ENCODE measurements at places on chromosomes 1 and 21.

DNA sequence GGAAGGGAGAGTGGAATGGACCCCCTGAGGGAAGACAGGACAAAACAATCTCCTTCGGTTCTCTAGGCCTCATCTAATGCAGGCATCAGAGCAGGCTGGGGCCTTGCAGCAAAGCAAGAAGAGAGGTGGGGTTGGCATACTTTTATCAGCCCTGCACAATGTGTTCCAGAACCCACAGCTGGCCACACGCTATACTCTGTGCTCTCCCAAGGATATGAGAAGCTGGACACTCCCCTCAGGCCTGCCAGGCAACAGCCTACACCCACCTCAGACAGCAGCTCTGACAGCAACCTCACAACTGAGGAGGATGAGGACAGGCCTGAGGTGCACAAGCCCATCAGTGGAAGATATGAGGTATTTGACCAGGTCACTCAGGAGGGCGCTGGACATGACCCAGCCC, 27.3 kb downstream of the LY9 start:
- no peak for DNase-seq

DNA sequence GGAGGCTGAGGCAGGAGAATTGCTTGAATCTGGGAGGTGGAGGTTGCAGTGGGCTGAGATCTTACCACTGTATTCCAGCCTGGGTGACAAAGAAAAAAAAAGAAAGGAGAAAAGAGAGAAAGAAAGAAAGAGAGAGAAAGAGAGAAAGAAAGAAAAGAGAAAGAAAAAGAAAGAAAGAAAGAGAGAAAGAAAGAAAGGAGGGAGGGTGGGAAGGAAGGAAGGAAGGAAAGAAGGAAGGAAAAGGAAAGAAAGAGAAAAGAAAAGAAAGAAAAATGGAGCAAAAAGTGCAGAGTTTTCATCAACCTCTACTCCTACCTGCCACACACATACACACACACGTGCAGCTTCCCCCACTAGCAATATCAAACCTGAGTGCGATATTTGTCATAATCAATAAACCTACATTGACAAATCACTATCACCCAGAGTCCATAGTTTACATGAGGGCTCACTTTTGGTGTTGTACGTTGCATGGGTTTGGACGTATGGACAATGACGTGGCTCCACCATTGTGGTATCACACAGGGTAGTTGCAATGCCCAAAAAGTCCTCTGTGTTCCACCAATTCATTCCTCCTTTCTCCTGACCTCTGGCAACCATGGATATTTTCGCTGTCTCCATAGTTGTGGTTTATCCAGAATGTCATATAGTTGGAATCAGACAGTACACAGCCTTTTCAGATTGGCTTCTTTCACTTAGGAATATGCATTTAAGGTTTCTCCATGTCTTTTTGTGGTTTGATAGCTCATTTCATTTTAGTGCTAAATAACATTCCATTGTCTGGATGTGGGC, 36.5 kb downstream of the EVA1C start:
- no peak for DNase-seq

- no peak for DNase-seq
Observed at GRCh38 chr1:171913385-171913784, 72.1 kb downstream of the DNM3 start.

GRCh38 chr1:91900562-91900961, 14.6 kb upstream of the TGFBR3 start:
- no peak for DNase-seq

GRCh38 chr1:232170909-232171308, 459.0 kb downstream of the SIPA1L2 start:
- no peak for DNase-seq

GRCh38 chr1:71587961-71588360, 507.1 kb upstream of the ZRANB2 start:
- no peak for DNase-seq

DNA sequence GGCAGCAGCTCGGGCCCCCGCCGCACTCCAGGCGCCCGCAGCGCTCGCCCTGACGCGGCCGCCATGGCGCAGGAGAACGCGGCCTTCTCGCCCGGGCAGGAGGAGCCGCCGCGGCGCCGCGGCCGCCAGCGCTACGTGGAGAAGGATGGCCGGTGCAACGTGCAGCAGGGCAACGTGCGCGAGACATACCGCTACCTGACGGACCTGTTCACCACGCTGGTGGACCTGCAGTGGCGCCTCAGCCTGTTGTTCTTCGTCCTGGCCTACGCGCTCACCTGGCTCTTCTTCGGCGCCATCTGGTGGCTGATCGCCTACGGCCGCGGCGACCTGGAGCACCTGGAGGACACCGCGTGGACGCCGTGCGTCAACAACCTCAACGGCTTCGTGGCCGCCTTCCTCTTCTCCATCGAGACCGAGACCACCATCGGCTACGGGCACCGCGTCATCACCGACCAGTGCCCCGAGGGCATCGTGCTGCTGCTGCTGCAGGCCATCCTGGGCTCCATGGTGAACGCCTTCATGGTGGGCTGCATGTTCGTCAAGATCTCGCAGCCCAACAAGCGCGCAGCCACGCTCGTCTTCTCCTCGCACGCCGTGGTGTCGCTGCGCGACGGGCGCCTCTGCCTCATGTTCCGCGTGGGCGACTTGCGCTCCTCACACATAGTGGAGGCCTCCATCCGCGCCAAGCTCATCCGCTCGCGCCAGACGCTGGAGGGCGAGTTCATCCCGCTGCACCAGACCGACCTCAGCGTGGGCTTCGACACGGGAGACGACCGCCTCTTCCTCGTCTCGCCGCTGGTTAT, 2.8 kb downstream of the KCNJ9 start:
- peak; percentile 82 for DNase-seq

- no peak for DNase-seq
Observed at GRCh38 chr1:32052887-32053286, 19.9 kb upstream of the TMEM39B start.

DNA sequence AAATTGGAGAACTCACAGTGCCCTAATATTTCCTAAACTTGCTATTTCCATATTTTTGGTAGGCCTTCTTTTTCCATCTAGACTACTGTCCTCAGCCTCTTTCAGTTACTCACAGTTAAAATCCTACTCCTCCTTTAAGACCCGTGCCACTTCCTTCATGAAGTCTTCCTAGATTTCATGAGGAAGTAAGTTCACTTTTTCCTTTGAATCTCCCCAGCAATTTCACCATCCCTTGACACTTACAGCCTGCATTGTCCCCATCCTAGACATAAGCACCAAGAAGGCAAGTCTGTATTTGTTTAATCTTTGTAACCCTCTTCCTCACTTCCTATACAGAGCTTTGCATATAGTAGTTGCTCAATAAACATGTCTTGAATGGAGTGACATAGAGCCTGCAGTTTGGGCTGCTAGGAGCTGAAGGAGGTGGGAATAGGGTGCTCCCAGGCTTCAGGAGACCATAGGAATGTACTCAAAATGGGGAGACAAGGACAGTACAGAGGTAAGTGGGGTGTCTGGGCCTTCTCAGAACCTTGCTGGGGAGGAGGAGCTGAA, 5.3 kb upstream of the GPR61 start:
- no peak for DNase-seq

GRCh38 chr1:41241354-41241748, 755 bp downstream of the SCMH1 start:
- no peak for DNase-seq

DNA sequence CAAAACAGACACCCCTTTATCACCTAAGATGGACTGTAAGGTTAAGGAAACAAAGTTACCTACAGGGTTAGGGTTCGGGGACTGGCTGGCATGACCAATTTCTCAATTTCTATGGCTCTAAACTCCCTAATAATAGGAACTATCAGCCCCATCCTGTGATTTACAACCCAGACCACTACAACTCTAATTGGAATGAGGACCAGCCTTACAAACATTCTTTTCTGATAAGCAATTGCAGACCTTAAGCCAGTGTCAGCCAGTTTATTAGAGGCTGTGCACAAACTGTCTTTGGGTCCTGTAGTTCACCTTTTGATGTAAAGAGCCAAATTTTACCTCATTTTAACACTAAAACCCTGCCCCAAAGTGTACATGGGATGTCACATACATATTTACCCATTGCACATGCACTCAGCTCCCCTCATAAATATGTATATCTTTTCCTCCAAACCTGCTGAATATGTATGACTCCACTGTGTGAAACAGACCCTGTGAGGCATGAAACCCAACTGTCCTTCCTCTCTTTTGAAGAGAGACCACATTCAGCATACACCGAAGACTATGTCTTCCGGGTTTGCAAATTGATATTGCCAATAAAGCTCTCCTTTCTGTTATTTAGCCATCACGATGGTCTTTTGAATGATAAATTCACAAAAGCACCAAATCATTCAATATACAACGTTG, 7.3 kb upstream of the APP start:
- DNase-seq: no peak

DNA sequence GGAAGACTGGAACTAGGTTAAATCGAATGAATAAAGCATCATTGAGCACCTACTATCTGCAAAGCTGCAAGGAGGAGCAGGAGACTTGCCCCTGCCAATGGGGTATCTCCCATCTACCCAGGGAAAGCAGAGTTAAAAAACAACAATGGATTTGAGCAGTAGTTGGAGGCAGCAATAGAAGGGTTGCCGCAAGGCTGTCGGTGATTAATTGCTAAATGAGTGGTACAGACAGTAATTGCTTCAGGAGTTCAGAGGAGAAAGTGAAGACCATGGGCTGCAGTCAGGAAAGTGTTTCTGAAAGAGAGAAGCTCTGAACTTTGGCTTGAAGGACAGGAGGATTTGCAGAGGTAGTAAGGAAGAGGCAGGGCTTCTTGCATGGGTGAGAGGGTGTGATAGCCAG, 152.9 kb downstream of the ACTL8 start:
- DNase-seq: no peak

- DNase-seq: no peak
Observed at GRCh38 chr1:94234615-94235014, 2.8 kb downstream of the ARHGAP29 start.

- no peak for DNase-seq
Observed at GRCh38 chr21:35367553-35367952, 318.5 kb upstream of the RUNX1 start.

- DNase-seq: no peak
Observed at GRCh38 chr1:210750468-210750867, 383.5 kb downstream of the KCNH1 start.
